Liver (tissue), 10 donors: ENCODE measurements at places on chromosomes 7 and 10. TPM values are rescaled to one million over a fixed set of nuclear protein-coding genes. Genes with fewer than 3 reads are reported as not detected.

GRCh38 chr7:106285855-106286492, 1.2 kb upstream of the NAMPT start:
- DNase-seq = no peak

- DNase-seq = no peak
Measured at GRCh38 chr7:136174477-136175125, 197.4 kb upstream of the MTPN start.

Gene CDCA7L
- 3.5 TPM for polyA plus RNA-seq

Gene ZNF365
- polyA plus RNA-seq = not detected
